HFFc6 (cell line): ENCODE measurements at places on chromosomes 12 and 14. TPM values are rescaled to one million over a fixed set of nuclear protein-coding genes. Genes with fewer than 3 reads are reported as not detected.

APOF gene
- not detected in 3 replicates for total RNA-seq

GRCh38 chr12:106600503-106600902 lies 17.7 kb downstream of the RFX4 start:
- DNase-seq = no peak
- peaks cover 15% of the 10 kb centered on the region for H3K27me3 ChIP-seq
- H3K36me3 ChIP-seq = no peaks in the 10 kb centered on the region
- no peak overlapping the region for H3K27ac ChIP-seq
- H3K4me1 ChIP-seq = peaks cover 8% of the 10 kb centered on the region

LMO3 gene
- 0.34 and 0.46 TPM in 2 replicates for total RNA-seq

GRCh38 chr14:36302823-36303222 lies 17.6 kb downstream of the MBIP start:
- H3K27me3 ChIP-seq = no peaks in the 10 kb centered on the region
- no peak overlapping the region for H3K27ac ChIP-seq
- DNase-seq = no peak
- H3K4me1 ChIP-seq = peaks cover 17% of the 10 kb centered on the region
- peaks cover 37% of the 10 kb centered on the region for H3K36me3 ChIP-seq

GRCh38 chr12:67991158-67991557 lies 1.9 kb downstream of the IFNG-AS1 start:
- DNase-seq = no peak
- no peak overlapping the region for H3K4me3 ChIP-seq
